ENCODE measurements at places on chromosomes 4 and X.

DNA sequence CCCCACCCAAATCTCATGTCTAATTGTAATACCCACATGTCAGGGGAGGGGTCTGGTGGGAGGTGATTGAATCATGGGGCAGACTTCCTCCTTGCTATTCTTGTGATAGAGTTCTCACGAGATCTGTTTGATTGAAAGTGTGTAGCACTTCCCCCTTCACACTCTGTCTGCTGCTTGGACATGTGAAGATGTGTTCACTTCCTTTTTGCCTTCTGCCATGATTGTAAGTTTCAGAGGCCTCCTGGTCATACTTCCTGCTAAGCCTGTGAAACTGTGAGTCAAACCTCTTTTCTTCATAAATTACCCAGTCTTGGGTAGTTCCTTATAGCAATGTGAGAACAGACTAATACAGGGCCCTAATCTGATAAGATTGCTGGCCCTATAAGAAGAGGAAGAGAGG, 1514.8 kb downstream of the RPA4 start:
- no peak for DNase-seq

DNA sequence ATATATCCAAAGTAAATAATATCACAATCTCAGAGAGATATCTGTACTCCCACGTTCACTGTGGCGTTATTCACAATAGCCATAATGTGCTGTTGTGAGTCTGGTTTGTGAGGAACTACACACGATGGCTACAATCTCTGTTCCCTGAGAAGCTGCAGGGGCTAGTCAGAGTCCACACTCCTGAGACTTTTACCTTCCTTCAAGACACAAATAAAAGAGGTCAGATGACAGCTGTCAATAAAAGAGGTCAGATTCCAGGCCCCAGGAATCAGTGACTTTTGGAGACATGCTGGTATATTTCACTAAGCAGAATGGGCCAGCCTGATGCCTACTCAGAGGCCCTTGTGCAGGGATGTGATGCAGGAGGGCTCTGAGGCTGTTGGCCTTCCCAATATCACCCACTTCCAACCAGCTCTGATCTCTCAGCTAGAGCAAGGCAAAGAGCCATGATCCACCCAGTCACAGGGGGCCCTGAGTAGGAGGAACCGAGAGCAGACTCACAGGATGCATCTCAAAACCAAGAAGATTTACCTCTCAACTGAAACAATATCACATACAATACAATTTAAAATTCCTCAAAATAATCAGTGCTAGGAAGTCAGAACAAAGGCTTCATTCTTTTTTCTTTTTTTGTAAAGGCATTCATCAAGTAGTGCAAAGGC, 13.8 kb downstream of the FRYL start:
- DNase-seq, result no peak

- no peak for DNase-seq
These were observed 39.9 kb upstream of the MAP3K15 start for GRCh38 chrX:19555236-19555635.

- DNase-seq, result no peak
These were observed 40.2 kb downstream of the CRMP1 start for GRCh38 chr4:5852523-5853202.

DNA sequence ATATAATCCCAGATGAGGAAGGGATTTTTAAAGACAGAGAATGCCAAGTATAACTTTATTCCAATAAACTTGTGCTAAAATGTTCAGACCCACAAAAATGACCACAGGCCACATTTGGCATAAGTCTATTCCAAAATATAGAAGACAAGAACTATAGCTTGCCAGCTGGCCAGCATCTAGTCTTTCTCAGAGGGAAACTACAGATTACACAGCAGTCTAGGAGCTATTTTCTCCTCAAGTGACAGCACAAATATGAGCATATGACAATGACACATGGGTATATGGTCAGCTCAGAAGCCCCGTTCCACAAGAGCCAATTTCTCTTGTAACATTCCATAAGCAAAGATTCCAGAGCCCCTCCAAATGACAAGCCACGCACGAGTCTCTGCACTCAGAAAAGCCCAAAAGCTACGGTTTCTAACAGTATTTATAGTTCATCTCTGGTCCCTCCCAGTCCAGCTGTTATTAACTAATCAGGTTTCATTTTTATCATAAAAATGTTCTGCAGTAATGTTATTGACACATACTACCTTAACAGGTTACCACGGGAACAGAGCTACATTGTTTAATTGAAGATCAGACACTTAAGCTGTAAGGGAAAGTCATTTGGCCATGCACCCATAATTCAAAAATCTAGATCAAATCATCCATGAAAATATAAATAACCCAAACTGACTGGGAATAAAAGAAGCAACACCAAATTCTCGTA, 70.3 kb downstream of the RAB28 start:
- DNase-seq, result no peak
